Gastrocnemius medialis (tissue), 4 donors: ENCODE measurements at places on chromosomes 4 and X.

- DNase-seq: no peak
Observed at GRCh38 chr4:169202145-169202699, 68.5 kb downstream of the SH3RF1 start.

GRCh38 chr4:54941994-54942552, 183.3 kb downstream of the KDR start:
- no peak for DNase-seq

- DNase-seq: no peak
Observed at GRCh38 chrX:57964975-57965374, 54.7 kb upstream of the ZXDA start.

- DNase-seq: no peak
Observed at GRCh38 chr4:173827707-173828106, 297.7 kb upstream of the HAND2 start.

GRCh38 chr4:133131829-133132460, 17.1 kb upstream of the PCDH10 start:
- no peak for DNase-seq
